Foreskin fibroblast (primary cell): ENCODE measurements at places on chromosomes 2 and 18.

- no peak for DNase-seq
Observed at GRCh38 chr2:10392951-10393639, 55.0 kb downstream of the ODC1 start.

DNA sequence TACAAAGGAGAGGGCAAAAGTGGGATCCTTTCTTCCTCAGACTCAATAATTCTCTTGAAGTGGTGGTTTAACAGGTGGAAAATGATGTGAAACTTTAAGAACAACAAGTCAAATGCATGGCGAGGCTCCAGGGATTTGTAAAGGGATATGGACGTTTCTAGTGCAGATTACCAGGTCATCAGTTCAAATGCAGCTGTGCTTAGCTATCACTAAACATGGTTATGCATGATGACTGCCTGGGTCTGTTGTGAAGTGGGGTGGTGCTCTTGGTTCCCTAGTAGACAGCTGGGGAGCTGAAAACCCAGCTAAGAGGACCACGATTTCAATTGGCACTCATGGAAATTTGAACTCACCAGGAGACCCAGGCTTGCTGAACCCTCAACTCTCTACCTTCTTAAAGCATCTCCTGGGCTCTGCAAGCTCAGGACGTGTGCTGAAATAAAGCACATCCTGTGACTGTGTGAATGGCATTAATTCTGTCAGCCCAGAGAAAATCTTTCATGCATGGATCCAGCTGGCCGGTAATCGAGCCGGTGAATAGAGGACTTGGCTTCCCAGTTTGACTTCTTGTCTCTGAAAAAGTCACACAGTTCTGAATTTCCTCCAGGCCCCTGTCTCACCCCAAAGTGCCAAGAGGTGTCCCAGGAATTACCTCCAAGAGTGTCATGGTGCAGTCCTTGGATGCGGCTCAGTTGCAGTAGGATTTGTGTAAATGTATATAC is 146.1 kb downstream of the MTX2 start:
- DNase-seq: no peak

DNA sequence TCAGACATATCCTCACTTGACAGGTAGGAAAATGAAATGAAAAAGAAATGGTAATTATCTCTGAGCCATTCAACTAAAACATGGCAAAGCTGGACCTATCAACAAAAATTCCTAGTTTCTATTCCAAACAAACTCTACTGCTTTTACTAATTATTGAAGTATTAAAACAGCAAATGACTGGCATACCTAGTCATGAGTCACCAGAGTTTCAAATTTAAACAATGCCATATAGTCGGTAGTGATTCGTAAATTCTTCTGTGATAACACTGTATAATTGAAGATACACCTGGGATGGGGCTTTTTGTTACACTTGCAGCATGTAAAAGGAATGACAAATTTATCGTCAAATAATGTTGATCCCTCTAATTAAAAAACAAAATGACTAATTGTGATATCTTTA is 153.1 kb upstream of the THUMPD2 start:
- no peak for DNase-seq

GRCh38 chr2:172370821-172371455 is 56.4 kb upstream of the ITGA6 start:
- DNase-seq: no peak

- no peak for DNase-seq
Observed at GRCh38 chr2:118050386-118050785, 36.5 kb upstream of the CCDC93 start.

DNA sequence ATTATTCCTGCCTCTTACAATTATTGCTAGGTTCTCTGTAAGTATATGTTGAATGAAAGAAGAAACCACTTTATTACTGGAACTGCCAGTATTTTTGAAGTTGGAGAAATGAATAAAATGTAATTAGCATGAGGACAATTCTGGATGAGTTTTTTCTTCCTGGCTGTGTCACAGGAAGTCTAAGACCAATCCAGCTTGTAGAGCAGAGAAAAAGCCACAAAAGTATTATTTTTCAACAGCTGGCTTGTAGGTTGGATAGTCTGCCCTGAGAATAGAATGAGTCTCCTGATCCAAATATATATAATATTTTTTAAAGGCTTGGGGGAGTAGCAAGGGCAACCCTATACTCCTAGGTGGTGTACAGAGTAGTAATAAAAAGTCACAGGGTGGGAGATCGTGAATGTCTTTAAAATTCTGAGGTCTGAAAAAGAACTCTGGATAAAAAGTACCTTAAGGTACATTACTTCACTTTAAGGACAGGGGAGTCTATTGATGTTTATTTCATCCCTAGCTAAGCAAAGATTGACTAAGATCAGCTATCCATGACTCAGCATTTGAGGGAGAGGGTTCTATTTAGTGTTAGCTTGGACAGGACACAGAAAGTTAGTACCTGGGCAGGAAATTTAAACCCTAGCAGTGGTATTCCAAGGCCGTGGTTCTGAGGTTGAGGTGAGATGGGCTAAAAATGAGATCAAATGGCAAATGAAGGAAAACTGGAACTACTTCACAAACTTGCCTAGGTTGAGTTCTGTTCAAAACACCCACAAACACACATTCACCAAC is 31.7 kb downstream of the SLC40A1 start:
- peak; percentile 27 for DNase-seq

DNA sequence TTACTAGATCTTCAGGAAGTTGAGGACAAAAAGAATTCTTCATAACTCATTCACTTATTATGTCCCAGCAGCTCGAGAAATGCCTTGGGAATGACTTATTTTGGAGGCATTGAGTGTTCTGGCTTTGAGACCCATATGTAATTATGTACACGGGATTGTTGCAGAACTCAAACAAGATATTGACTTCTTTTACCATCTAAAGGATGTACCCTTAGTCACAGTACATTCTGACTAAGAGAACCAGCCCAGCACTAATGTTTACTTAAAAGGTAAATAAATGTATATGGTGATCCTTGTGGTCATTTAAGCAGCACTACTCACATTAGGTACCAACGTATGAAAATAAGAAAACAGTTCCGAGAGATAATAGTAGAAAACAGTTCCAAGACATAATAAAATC is 268.9 kb downstream of the ADCYAP1 start:
- no peak for DNase-seq

DNA sequence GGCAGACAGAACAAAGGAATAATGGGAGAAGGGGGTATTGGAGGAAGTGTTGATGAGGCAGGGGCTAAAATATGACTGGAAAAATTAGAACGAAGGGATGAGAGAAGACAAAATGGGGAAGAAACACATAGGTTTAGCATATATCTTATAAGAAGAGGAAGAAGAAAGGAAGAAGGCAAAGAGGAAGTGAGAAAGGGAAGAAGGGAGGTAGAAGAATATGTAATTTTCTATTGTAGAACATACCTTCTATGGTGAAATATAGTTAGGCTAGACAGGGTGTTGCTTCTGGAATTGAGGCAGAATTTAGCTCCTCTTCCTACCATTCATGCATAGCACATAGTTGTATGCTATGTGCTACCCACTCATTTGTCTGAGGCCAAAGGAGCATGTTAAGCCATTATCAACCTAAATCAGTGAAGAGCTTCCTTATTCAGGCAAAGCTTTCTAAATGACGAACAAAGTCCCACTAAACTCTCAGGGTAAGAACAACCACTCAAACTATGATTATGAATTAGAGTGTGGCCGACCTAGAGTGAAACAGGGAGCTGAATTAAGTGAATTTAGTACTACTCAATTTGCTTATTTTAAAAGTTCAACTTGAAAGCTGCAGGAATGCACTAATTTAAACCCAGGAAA is 180.9 kb upstream of the GALNT5 start:
- DNase-seq: no peak

DNA sequence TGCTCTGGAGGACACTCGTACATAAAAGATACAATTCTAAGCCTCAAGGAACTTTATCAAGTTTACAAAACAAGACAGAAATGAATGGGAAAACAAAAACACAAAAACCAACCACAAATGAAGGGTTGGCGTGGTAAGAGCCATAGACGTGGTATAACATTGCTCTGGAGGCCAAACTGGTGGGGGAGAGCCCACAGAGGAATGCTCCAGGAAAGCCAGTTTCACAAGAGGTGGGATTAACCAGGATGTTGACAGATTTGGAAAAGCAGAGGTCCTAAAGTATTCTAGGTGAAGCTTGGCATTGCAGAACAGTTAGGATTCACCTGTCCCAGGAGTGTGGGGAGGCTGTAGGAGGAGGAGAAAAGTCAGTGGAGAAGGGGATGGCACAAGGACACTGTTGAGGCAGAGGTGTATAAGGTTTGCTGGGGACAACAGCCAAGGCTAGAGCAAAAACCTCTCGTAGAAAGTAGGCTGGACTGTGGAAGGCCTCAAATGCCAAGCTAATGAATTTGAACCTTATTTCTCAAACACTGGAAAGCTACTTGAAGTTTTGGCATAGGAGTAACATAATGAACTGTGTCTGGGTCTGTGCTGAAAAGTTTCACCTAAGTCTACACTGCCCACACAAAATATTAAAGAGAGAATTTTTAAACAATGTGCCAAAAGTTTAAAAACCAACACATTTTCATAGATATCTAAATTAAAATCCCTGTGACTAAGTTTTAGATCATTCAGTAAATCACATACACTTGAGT is 135.1 kb downstream of the THADA start:
- no peak for DNase-seq

GRCh38 chr2:197121756-197122385 is 188.7 kb downstream of the ANKRD44 start:
- DNase-seq: no peak

DNA sequence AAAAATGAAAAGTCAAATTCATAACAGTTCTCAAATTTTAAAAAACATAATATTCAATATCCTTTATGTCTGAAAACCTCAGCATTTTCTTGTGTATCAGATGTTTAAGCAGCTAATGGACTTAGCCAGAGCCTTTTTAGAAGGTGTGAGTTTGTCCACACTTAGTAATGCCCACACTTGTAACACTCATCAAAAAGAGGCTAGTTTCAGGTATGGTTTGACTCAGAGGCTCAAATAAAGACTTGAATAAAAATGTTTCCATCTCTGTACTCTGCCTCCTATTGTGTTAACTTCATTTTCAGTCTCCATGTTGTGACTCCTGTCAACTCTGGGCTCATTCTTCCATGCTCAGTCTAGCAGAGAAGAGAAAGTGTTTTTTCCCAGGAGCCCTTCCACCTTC is 311.6 kb downstream of the IRS1 start:
- no peak for DNase-seq
